ENCODE measurements at places on chromosomes 6 and 20. TPM values are rescaled to one million over a fixed set of nuclear protein-coding genes. Genes with fewer than 3 reads are reported as not detected.

IPCEF1 gene
- 1.4 TPM for total RNA-seq

IFNGR1 gene
- 55.2 TPM for total RNA-seq

HLA-DMB gene
- 5.6 TPM for total RNA-seq

PGBD1 gene
- 6.3 TPM for total RNA-seq

RTN4IP1 gene
- total RNA-seq = 6.6 TPM

CRYBG1 gene
- 2.8 TPM for total RNA-seq

CD83 gene
- total RNA-seq = 15.4 TPM

RAD21L1 gene
- total RNA-seq = not detected

DEFB124 gene
- 0.62 TPM for total RNA-seq

RALGAPB gene
- 16.4 TPM for total RNA-seq

NOX3 gene
- total RNA-seq = not detected

DACT2 gene
- 2.0 TPM for total RNA-seq

FAM120B gene
- 19.6 TPM for total RNA-seq

HDGFL1 gene
- not detected for total RNA-seq

SAMD5 gene
- 2.2 TPM for total RNA-seq

JAG1 gene
- 40.7 TPM for total RNA-seq

SMOC2 gene
- 65.4 TPM for total RNA-seq

MCCD1 gene
- total RNA-seq = not detected

PGC gene
- total RNA-seq = not detected

RPS6KA2 gene
- total RNA-seq = 15.4 TPM

NFATC2 gene
- total RNA-seq = 3.8 TPM

SMIM13 gene
- total RNA-seq = 6.6 TPM

BANF2 gene
- not detected for total RNA-seq

BPIFB1 gene
- not detected for total RNA-seq
